ENCODE measurements at places on chromosomes 4 and X.

DNA sequence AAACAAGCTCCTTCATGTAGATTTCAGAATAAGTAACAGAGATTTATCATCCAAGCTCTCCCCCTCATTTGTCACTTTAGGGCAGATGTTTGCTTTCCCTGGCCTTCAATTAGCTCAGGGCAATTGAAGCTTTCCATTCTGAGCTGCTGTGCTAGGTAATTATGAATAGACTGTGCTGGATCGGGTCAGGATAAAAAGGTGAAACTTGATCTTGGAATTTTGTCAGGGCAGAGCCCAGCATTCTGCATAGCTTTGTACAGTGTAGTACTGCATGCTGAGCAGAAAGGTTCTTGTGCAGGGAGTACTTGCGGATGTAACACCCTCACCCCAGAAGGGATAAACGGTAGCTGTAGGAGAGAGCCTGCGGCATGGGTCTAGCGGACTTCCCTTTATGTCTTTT, 64.0 kb upstream of the CLDN34 start:
- no peak for DNase-seq

- no peak for DNase-seq
Observed at GRCh38 chrX:69116077-69116476, 49.2 kb downstream of the PJA1 start.

DNA sequence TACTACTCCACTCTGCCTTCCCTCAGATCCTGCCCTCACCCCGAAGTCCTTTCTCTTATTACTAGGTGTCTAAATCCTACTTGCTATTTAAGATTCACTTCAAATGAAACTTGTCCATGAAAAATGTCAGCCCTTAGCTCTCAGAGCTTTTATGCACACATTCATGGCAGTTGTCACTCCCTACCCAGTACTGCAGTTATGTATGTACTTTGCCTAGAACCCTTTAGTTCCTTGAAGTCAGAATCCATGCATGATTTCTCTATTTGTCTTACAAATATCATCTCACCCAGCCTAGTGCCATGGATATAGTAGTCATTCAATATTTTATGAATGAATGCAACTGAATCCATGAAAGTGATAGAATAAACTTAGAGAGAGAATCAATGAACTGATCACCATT, 3.3 kb upstream of the EPGN start:
- no peak for DNase-seq

- DNase-seq: no peak
Observed at GRCh38 chr4:130955520-130955919, 1859.6 kb downstream of the C4orf33 start.

DNA sequence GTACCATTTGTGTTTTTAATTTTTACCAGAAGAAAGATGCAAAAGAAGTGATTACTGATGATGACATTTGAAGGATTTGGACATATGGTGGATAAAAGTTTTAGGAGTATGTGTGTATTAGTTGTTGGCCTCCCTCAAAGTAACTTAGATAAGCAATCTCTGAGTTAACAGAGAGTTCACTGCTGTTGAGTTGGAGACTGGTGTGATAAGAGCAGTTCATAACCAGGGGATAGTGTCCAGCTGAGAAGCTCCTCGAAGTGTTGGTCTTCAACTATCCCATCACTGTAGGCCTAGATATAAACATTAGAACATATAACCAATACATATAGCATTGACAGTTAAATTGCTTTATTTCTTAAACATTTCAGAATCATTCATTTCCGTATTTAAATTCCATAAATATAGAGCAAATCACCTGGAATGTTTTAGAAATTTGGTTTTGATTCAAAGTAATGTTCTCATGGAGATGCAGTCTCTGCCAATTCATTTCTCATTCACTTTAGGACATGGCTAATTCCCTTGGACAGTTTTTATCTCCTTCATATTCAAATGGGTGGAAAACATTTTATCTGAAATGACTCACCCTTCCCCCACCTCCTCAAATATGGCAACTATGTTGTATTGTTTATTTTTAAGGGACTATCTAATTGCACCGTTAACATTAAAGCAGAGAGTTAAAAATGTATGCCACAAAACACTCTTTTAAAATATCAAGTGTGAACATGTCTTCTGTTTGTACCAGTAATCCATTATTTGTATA, 136.8 kb upstream of the SLC4A4 start:
- DNase-seq: no peak

DNA sequence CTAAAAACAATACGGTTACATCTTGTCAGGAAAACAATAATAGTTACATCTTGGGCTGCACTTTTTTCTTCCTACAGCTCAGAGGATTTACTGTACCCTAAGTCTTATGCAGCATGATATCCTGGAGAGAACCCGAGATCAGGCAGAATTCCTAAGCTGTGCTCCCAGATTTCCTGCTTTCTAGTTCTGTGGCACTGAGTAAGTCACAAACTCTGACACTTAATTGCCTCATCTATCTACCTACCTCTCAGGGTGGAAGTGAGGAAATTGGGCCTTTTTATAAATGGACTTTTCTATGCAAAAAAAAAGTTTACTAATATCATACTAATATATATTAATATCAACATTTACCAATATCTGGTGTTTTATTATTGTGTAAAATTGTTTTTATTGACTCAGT, 438.5 kb downstream of the INPP4B start:
- no peak for DNase-seq

DNA sequence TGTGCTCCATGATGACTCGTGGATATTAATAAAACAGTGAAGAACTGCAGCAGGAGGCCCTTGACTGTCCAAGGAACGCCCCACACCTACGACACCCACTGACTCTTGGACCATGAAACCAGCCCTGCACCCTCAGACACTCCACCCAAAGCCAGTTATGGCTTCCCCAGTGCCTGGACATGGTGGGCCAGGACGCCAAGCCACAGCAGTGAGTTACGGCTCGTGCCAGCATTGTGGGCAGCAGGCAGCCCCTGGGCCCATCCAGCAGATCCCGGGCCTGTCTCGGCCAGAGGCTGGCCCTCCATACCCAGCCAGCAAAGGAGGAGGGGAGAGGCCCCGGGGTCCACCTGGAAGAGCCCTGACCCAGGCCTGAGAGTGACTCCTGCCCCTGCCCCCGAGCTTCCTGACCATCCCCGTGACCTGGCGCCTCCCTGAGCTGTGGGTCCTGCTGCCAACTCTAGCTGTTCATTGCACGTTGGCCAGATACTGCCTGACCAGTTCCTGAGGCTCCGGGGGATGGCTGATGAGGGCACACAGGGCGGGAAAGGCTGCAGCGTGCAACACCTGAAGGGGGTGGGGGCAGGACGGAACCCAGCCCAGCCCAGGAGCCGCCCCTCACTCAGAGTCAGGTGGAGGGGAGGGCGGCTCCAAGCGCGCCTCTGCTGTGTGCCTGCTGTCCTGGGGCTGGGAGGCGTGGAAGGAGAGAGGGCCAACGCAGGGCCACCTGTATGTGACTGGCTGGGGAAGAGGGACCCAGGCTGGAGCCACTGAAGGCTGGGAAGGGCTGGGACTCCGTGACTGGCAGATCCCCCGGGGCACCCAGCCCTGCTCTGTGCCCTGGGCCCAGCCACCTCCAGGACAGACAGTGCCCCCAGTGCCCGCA, 739 bp downstream of the SLC49A3 start:
- DNase-seq: no peak

DNA sequence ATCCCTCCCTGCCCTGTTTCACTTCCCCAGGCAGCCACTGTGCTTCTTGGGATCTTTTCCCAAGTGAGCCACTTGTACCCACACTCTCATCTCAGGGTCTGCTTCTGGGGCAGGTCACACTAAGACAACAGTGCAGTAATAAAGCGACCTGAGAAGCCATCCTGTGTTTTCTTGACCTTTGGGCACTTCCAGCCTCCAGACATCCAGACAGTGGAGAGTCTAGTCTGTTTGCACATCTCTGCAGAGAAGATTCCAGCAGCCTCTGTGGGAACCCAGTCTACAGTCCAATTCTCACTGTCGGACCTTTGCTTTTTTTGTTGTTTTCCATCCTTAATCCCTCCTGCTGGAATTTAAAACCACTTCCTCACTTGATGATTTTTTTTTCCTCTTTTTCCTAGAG, 50.3 kb upstream of the ATP6AP2 start:
- no peak for DNase-seq

- DNase-seq: no peak
Observed at GRCh38 chrX:16797358-16797757, 11.1 kb downstream of the TXLNG start.

DNA sequence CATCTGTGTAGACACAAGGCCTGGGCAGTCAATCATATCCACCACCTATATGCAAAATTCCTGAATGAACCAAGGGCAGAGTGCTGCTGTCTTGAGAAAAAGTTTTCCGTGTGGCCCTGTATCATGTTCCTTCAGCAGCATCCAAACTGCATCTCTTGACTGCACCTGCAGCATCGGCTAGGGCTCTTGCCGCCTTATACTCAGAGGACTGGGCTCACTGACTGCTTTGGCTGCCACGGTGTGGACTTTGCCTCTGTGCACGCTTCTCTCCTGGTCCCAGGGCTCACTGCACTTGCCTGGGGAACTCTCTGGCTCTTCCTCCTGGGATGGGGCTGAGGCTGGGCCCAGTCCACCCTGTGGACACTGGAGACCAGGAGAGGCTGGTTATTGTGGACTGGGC, 39.5 kb upstream of the STS start:
- no peak for DNase-seq

DNA sequence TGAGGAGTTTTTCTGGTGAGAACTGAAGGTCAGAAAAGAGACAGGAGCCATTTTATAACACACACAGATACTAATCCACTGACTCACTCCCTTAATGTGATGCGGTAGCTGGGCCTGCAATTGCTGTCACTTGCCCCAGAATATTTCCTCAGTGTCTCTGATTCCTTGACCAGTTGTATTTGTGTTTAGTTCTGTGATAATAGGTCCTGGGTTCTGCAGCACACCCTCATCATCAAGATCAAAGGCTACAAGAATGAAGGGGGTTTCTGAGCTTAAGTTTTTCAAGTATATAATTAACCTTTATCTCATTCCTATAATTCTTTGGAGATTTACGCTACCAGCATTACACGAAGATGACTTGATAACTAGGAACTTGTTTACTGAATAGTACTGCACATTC, 576.5 kb upstream of the CPXCR1 start:
- DNase-seq: no peak

GRCh38 chr4:36269101-36269500, 12.3 kb upstream of the DTHD1 start:
- DNase-seq: no peak

- DNase-seq: no peak
Observed at GRCh38 chr4:108118505-108118904, 50.2 kb downstream of the LEF1 start.

GRCh38 chr4:48986654-48987164, 634 bp downstream of the CWH43 start:
- no peak for DNase-seq

DNA sequence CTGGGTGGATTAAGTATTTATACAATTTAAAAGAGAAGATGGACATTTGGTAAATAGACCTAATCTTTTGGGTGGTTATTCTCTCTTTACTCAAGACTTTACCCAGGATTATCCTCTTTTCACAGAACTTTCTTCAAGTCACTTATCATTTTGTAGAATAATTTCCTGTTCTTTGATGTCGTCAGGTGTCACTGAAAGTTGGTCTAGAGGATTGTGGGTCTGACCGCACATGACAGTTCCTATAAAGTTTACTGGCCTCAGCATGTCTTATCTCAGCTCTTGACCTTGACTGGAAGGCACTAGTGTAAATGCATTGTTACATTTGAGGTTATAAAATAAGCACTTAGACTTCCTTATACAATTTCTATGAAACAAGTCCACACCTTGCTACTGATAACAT, 139.9 kb upstream of the SLC4A4 start:
- DNase-seq: no peak

GRCh38 chrX:102155806-102156179, at the start of gene BEX5:
TSS of gene BEX5 (minus strand) at chrX:102155977. CDS start at chrX:102154265, 1,712 bp downstream.
- no peak for DNase-seq

GRCh38 chr4:77358315-77358928, 201.4 kb downstream of the CCNG2 start:
- no peak for DNase-seq

- DNase-seq: no peak
Observed at GRCh38 chr4:60989141-60989540, 211.0 kb upstream of the ADGRL3 start.

Data from AG04449 (cell line).